Hypothalamus (tissue), 51 donors: ENCODE measurements at places on chromosomes 3 and 15.

DNA sequence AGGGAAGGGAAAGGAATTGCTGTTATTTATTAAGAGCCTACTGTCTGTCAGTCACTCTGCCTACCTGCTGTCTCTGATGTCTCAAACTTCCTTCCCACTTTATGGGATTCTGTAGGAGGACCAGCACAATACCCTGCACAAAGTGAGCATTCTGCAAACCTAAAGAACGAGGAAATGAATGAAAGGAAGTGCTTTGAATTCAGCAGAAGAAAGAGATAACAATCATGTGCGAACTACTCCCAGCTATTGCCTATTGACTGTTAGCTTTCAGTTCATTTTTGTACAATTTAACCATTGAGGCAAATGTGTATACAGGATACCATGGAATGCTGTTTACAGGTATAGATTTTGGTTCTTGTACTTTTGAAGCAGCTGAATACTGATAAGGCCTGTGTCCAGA lies 66.8 kb downstream of the CMSS1 start:
- no peak for DNase-seq

GRCh38 chr15:67307156-67307555 lies 52.6 kb downstream of the IQCH start:
- DNase-seq: no peak

DNA sequence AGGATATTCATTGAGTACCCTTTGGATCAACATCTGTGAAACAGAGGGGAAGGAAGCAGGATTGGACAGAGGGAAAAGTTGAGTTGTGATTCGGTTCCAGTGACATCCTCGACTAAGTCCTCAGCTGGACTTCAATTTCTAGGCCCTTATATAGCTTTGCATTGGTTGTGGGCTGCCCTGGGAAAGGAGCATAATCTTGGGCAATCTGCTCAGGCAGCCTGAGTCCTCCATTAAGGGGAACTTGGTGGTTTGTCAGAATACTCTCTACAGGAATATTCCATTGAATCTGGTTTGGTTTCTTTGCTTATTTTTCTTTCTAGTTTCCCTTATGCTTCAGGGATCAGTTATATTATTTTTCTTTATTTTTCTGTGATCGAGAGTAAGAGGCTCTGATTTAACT lies 94.1 kb downstream of the TCF12 start:
- DNase-seq: no peak

DNA sequence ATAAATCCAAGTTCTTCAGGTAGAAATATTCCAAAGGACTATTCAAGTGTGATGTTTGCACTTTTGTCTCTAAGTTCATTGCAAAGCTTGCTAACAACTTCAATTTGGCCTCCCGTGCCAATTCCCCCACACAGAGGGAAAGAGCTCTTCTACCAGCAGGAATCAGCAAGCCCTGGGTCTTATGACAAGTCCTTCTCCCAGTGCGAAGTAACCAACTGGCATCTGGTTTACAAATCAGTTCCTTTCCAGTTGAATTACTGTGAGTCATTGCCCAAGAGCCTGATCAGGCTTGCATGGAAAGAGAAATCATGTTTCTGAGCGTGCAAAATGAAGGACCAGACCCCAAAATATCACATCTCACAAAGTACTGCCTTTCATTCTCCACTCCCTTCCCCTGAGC lies 62.7 kb upstream of the SLCO3A1 start:
- DNase-seq: no peak

- no peak for DNase-seq
Measured at GRCh38 chr3:122774564-122774963, 19.1 kb downstream of the HSPBAP1 start.

DNA sequence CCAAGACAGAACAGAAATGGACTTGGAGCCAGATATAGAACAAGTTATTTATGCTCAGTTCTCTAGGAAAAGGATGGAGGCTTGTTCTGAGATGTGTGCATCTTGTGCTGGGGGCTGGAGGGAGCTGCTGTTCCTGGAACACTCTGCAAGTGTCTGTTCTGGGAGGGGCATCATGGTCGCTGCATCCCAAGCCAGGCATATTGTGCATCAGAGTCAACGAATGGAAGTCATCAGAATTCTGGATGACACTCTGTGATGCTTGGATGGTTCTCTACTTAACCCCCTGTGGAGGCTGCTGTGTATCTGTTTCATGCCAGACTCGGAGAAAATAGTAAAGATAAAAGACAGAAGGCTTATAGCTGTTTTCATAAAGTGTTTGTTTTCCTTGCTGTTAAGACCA lies 34.7 kb downstream of the RPL22L1 start:
- DNase-seq: no peak

DNA sequence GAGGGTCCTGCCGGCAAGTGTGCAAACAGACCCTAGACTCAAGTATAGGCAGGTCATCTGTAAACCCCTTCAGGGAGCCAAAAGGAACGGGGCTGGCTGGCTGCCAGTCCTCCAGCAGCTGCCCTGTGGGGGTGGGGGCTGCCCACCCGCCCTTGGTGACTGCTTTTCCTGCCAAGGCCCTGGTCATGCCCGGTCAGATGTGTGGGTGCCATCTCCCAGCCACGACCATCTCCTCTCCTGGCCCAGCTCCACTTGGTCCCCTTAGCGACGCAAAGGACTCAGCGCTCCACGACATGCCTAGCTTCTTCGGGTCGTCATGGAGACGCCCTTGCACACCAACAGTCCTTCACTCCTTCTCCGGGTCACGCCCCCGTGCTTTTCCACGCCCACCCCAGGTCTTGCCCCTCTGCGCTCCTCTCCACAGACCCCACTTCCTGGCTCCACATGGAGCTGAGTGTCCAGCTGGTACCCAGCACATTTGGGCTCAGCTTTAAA lies 2.4 kb downstream of the MUC4 start:
- DNase-seq: no peak

DNA sequence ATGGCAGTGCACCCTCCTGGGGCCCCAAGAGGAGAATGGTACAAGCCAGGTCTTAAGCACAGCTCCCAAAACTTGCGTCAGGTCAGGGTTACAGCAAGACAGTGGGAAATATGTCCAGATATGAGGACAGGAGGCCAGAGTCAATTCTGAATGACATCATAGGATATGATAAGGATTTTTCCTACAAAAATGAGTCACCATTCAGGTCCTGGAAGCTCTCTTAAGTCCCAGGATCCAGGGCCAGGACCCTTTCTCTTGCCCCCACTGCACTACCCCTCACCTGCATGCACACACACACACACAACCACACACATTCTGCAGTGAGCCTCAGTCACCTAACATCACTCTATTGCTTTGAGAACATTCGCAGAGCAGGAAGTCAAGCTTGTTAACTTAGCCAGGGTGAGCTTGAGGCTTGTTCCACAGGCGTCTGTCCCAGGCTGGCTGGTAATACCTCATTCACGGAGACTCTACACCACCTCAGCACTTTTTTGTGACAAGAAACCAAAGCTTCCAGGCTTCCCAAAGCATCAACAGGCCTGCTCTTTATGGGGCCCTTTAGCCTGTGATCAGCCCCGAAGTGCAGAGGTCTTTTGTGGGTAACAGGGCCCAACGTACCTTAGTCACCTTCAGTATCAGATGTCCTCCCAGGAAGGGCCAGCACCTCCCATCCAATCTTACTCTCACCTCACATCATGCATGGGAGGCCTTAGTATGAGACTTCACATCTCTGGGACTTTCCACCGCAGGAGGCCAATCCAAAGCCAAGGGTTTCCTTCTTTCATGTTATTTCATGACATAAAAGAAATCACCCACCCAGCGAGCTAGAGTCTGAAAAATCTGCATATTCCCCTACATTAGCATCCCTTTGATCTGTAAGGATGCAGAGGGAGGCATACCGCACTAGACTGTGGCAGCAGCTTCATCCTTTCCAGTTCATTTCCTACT lies 74.0 kb upstream of the LIPC start:
- DNase-seq: no peak

DNA sequence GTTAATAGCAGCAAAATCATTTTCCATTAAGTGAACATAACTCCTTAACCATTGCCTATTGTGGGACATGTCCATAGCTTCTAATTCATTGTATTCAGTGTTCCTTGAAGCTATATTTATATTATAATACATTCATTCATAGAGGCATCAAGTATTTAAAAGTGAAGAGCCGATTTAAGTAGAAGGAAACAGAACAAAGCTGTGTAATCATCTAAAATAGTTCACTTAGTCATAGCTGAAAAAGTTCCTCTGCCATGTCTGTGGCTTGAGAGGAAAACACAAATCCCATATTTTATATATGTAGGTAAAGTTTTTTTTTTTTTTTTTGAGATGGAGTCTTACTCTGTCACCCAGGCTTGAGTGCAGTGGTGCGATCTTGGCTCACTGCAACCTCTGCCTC lies 54.5 kb downstream of the TMEM108 start:
- DNase-seq: no peak

DNA sequence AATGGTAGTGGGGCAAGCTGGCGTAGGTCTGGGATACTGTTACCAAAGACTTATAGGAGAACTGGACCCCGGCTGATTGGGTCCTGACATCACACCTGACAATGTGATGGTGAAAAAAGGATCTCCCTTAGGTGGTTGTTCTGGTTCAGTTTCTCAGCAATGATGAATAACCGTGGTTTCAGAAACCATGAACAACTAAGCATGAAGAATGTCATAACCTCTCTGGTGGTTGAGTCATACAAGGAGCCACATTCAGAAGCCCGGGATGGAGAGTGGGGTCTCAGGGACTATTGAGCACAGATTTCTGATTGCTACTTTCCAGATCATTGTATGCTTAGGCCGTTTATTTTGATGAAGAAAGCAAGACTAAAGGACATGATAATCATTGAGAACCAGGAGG lies 17.4 kb downstream of the GPR160 start:
- no peak for DNase-seq
